ENCODE measurements at places on chromosomes 7 and 10. TPM values are rescaled to one million over a fixed set of nuclear protein-coding genes. Genes with fewer than 3 reads are reported as not detected.

The ARMS2 gene
- total RNA-seq, result not detected

The ARPC1B gene
- 394 TPM for total RNA-seq

The NEURL1 gene
- total RNA-seq, result not detected

The KLLN gene
- total RNA-seq, result 0.66 TPM

The FAM237B gene
- not detected for total RNA-seq

DNA sequence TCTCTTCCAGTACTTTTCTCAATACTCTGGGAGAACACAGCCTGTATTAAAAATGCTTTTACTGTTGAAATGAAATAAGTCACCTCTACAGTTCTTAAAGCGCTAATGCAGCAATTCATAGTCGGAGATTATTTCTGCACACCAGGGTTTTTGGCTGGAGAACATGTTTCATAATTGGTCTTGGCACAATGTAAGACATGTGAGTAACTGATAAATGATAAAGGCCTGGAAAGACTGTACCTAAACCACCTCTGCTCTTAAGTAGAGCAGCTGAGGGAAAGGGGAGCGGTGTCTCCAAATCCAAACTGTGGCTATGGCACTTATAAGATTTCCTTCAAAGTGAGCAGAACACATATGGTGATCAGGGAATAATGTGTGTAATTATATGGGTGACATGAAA is 390.3 kb upstream of the MBL2 start:
- H3K4me3 ChIP-seq, result no peak overlapping the region
- no peaks in the 10 kb centered on the region for H3K36me3 ChIP-seq
- no peak for DNase-seq
- no peak overlapping the region for H3K27ac ChIP-seq

GRCh38 chr7:120170834-120171233 is 102.1 kb upstream of the KCND2 start:
- no peaks in the 10 kb centered on the region for H3K36me3 ChIP-seq
- peak; percentile 25 for DNase-seq
- no peaks in the 10 kb centered on the region for H3K27me3 ChIP-seq
- H3K4me1 ChIP-seq, result peaks cover 4% of the 10 kb centered on the region
- H3K27ac ChIP-seq, result no peak overlapping the region
- no peak overlapping the region for H3K4me3 ChIP-seq

- H3K4me3 ChIP-seq, result no peak overlapping the region
- H3K36me3 ChIP-seq, result no peaks in the 10 kb centered on the region
- no peaks in the 10 kb centered on the region for H3K27me3 ChIP-seq
- H3K4me1 ChIP-seq, result peaks cover 5% of the 10 kb centered on the region
- no peak overlapping the region for H3K27ac ChIP-seq
- peak; percentile 85 for DNase-seq
Observed at GRCh38 chr10:75358835-75359421, 42.6 kb downstream of the ZNF503 start.

DNA sequence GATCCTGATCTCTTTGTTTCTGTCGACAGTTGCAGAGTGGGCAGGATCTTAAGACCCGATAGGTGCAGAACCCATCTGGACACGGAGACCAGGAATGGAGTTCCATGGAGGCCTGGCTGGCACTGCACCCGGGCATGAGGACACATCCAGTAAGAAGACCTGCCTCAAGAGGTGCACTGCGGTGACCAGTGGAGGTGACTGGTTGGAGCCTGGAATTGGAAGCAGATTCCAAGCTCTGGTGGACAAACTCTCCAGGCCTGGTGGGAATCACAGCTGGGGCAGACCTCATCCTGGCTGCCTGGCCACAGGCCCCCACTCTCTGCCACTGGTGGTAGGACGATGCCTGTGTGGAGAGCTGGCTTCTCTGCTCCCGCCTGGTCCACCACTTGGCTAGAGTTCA is 31.0 kb downstream of the ZNF775 start:
- peaks cover 3% of the 10 kb centered on the region for H3K27me3 ChIP-seq
- no peak overlapping the region for H3K4me3 ChIP-seq
- no peak overlapping the region for H3K27ac ChIP-seq
- DNase-seq, result no peak

GRCh38 chr7:45000093-45001032 is at the start of gene CCM2:
Gene CCM2, plus strand, starts transcription at chr7:45000201. Its CDS starts 133 bp downstream, at chr7:45000334.
- peak within 1 kb of the TSS; percentile 75 for H3K27ac ChIP-seq
- H3K4me1 ChIP-seq, result peaks cover 4% of the 10 kb centered on the region
- peak; percentile 72 for DNase-seq
- H3K4me3 ChIP-seq, result peak within 1 kb of the TSS; percentile 88
- H3K27me3 ChIP-seq, result no peaks in the 10 kb centered on the region

GRCh38 chr10:22228167-22228938 is 10.5 kb upstream of the EBLN1 start:
- no peaks in the 10 kb centered on the region for H3K4me1 ChIP-seq
- no peaks in the 10 kb centered on the region for H3K27me3 ChIP-seq
- no peaks in the 10 kb centered on the region for H3K36me3 ChIP-seq
- H3K27ac ChIP-seq, result no peak overlapping the region

- H3K4me1 ChIP-seq, result no peaks in the 10 kb centered on the region
- H3K36me3 ChIP-seq, result no peaks in the 10 kb centered on the region
- H3K4me3 ChIP-seq, result no peak overlapping the region
- H3K27ac ChIP-seq, result no peak overlapping the region
- no peak for DNase-seq
- no peaks in the 10 kb centered on the region for H3K27me3 ChIP-seq
Observed at GRCh38 chr10:116557305-116557880, 11.7 kb downstream of the PNLIP start.

DNA sequence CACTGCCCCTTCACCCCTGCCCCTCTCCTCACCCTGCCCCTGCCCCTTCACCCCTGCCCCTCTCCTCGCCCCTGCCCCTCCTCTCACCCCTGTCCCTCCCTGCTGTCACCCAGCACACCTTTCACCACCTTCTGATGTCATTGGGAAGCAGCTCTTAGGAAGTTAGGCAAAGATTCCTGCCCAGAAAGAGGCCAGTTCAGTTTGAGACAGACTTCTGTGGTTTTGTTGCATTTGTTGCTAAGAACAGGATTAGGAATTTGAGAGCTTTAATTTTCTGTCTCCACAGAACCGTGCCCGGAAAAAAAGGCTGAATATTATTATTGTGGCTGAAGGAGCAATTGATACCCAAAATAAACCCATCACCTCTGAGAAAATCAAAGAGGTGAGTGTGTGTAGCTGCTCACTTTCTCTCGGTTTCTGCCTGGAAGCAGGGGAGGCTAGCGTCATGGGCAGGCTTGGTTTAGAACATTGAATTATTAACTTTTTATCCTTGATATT is 39.6 kb downstream of the PFKP start:
- no peak overlapping the region for H3K4me3 ChIP-seq
- peak overlapping the region; percentile 84 for H3K27ac ChIP-seq
- no peaks in the 10 kb centered on the region for H3K4me1 ChIP-seq

GRCh38 chr10:219731-220472 is 84.6 kb downstream of the ZMYND11 start:
- H3K36me3 ChIP-seq, result no peaks in the 10 kb centered on the region
- H3K4me1 ChIP-seq, result no peaks in the 10 kb centered on the region
- no peak overlapping the region for H3K4me3 ChIP-seq
- DNase-seq, result no peak
- H3K27me3 ChIP-seq, result no peaks in the 10 kb centered on the region

- DNase-seq, result no peak
- H3K27ac ChIP-seq, result no peak overlapping the region
- no peaks in the 10 kb centered on the region for H3K36me3 ChIP-seq
- no peak overlapping the region for H3K4me3 ChIP-seq
- no peaks in the 10 kb centered on the region for H3K4me1 ChIP-seq
- H3K27me3 ChIP-seq, result no peaks in the 10 kb centered on the region
Observed at GRCh38 chr10:85606401-85606800, 760.2 kb downstream of the GRID1 start.

DNA sequence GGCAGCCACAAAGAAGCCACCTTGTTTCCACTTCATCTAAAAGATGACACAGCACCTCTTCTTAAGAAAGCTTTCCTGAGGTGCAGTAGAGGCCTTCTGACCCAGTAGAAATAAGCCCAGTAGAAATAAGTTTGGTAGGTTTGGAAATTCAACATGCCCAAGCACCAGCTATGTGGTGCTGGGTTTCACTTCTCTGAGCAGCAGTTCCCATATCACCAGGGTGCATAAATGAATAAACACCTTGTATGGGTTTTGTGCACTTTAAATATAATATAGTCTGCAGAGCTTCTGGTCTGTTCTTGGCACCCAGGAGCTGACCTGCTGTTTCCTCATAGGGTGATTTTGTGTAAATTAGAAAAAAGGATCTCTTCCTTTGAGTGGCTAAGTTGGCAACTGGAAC is 492.4 kb upstream of the SORCS1 start:
- H3K4me3 ChIP-seq, result no peak overlapping the region
- no peaks in the 10 kb centered on the region for H3K4me1 ChIP-seq
- H3K36me3 ChIP-seq, result no peaks in the 10 kb centered on the region
- H3K27me3 ChIP-seq, result no peaks in the 10 kb centered on the region
- no peak for DNase-seq

DNA sequence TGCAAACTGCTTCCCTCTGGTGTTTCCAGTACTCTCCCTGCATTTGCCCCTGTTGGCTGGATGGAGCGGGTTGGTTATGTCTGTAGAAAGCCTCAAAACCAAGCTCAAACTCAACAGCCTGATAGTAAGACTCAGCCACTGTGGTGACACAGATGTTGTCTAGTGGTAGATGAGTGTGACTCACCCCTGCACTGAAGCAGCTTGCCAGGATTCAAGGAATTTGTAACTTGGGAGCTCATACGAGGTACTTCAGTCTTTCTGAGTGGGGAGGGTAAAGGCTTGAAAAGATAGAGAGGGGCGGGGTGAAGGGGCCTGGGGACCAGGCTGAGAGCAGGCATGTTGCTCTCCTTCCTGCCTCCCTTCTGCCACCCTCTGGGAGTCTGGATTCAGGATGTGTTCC is 22.9 kb upstream of the AQP1 start:
- peak; percentile 96 for DNase-seq
- no peak overlapping the region for H3K27ac ChIP-seq
- no peaks in the 10 kb centered on the region for H3K27me3 ChIP-seq
- no peaks in the 10 kb centered on the region for H3K36me3 ChIP-seq

GRCh38 chr7:92717623-92717992 is 118.8 kb downstream of the CDK6 start:
- peaks cover 3% of the 10 kb centered on the region for H3K4me1 ChIP-seq
- H3K27ac ChIP-seq, result peak overlapping the region; percentile 87
- H3K27me3 ChIP-seq, result no peaks in the 10 kb centered on the region
- H3K4me3 ChIP-seq, result peak overlapping the region; percentile 21
- no peaks in the 10 kb centered on the region for H3K36me3 ChIP-seq
- no peak for DNase-seq

GRCh38 chr7:151053096-151053495 is 4.6 kb downstream of the CDK5 start:
- H3K27me3 ChIP-seq, result no peaks in the 10 kb centered on the region
- no peak overlapping the region for H3K27ac ChIP-seq
- no peaks in the 10 kb centered on the region for H3K36me3 ChIP-seq
- H3K4me3 ChIP-seq, result no peak overlapping the region
- peaks cover 3% of the 10 kb centered on the region for H3K4me1 ChIP-seq

GRCh38 chr7:139109983-139110411 is 477 bp upstream of the ZC3HAV1 start:
- H3K4me3 ChIP-seq, result peak overlapping the region; percentile 75
- H3K27me3 ChIP-seq, result no peaks in the 10 kb centered on the region
- no peak for DNase-seq

DNA sequence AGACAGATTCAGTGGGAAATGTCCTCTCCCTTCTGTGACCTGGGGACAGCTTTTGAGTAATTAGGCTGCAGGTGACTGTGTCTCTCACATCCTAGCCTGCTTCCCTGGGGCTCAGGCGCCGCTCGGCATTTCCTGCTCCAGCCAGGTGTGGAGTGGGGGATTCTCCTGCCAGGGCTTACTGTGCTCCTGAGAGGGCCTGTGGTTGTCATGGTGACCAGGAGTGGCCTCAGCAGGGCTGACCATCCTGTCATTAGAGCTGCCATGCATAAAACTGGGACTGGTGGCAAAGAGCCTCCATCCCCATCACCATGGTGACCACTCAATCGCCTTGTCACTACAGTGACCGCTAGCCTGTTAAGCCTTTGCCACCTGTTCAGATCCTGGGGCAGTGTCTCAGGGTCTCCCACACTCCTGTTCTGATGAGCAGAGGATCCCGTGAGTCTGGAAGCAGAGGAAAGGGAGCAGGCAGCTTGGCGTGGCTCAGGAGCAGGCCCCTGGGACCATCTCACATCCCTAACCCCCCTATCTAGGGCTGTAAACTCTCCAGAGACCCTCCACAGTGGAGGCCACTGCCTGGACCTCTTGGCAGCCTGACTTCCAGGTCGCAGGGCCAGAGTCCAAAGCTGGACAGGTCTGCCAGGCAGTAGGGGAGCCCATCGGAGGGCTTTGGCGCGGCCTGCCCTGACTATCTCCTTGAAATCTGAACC is at the start of gene GCK:
GCK (minus strand) TSS at position 154 of the 707 bp plus-strand sequence. CDS start 486 bp downstream, outside the sequence.
- no peak within 1 kb of the TSS for H3K4me3 ChIP-seq
- peaks cover 4% of the 10 kb centered on the region for H3K4me1 ChIP-seq
- H3K36me3 ChIP-seq, result no peaks in the 10 kb centered on the region
- H3K27me3 ChIP-seq, result peaks cover 9% of the 10 kb centered on the region
- no peak for DNase-seq
- no peak within 1 kb of the TSS for H3K27ac ChIP-seq

DNA sequence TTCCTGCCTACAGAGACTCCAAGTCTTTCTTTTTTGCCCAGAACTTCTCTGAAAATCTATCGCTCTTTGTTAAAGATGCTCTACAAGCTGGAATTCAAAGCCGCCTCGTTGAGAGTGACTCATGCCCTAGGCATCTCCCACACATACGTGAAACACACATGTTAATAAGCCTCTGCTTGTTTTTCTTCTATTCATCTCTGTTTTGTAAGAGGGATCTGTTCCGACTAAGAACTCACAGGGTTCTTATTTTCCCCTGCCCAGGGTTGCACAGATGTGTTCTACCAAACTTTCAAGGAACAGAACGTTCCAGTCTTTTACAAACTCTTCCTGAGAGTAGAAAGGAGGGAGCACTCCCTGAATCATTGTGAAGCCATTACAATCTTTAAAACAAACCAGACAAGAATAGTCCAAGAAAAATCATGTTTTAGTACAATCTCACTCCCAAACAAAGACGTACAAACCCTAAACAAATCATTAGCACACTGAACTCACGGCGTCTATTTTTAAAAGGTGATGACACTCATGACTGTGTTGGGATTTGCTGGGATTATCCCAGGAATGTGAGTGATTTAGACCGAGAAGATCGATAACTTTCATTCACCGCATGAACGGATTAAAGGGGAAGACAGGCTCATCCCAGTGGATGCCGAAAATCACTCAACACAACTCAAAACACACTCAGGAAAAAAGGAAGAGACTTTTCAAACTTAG is 55.3 kb upstream of the INPP5A start:
- H3K27me3 ChIP-seq, result no peaks in the 10 kb centered on the region
- H3K36me3 ChIP-seq, result no peaks in the 10 kb centered on the region
- H3K4me3 ChIP-seq, result no peak overlapping the region
- DNase-seq, result peak; percentile 75
- H3K4me1 ChIP-seq, result peaks cover 3% of the 10 kb centered on the region
- peak overlapping the region; percentile 0 for H3K27ac ChIP-seq

- H3K4me1 ChIP-seq, result no peaks in the 10 kb centered on the region
- no peak overlapping the region for H3K27ac ChIP-seq
- no peaks in the 10 kb centered on the region for H3K27me3 ChIP-seq
- no peaks in the 10 kb centered on the region for H3K36me3 ChIP-seq
Observed at GRCh38 chr7:138186951-138187351, 110.7 kb downstream of the AKR1D1 start.
